ENCODE measurements at places on chromosomes 7 and 10. TPM values are rescaled to one million over a fixed set of nuclear protein-coding genes. Genes with fewer than 3 reads are reported as not detected.

The COBL gene
- 2.6 TPM for polyA plus RNA-seq

DNA sequence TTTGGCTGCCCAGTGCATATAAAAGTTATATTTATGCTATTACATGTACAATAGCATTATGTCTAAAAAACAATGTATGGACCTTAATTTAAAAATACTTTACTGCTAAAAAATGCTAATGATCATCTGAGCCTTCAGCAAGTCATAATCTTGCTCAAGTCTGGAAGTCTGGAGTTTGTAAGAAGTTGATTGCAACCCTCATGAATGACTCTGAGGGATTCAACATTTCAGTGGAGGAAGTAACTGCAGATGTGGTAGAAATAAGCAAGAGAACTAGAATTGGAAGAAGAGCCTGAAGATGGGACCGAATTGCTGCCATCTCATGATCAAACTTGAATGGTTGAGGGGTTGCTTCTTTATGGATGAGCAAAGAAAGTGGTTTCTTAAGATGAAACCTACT, 13.0 kb upstream of the ADAMTS14 start:
- DNase-seq: no peak

- no peak for DNase-seq
These were observed 46.3 kb upstream of the ZNF800 start for GRCh38 chr7:127438836-127439235.

The CALCR gene
- polyA plus RNA-seq: 0.25 TPM
